ENCODE measurements at places on chromosomes 12 and 14.

GRCh38 chr12:122322501-122322900, 56.2 kb upstream of the VPS33A start:
- no peak for DNase-seq

DNA sequence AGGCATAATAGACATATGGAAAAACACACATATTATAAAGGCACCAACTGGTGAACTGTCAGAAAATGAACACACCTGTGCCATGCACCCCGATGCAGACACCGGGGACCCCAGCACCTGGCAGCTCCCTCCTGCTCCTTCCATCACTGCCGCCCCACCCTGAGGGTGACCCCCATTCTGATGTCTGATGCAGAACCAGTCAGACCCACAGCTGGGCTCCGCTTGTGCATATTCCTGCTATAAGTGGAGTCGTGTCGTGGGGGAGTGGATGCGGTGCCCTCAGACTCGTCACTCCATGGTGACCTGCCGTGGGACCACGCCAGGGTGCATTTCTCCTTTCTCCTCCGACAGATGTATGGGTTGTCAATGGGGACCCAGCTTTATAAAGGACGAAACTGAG, 45.7 kb upstream of the MEG3 start:
- DNase-seq = no peak

- no peak for DNase-seq
Measured at GRCh38 chr12:63179224-63179623, 28.2 kb upstream of the AVPR1A start.

DNA sequence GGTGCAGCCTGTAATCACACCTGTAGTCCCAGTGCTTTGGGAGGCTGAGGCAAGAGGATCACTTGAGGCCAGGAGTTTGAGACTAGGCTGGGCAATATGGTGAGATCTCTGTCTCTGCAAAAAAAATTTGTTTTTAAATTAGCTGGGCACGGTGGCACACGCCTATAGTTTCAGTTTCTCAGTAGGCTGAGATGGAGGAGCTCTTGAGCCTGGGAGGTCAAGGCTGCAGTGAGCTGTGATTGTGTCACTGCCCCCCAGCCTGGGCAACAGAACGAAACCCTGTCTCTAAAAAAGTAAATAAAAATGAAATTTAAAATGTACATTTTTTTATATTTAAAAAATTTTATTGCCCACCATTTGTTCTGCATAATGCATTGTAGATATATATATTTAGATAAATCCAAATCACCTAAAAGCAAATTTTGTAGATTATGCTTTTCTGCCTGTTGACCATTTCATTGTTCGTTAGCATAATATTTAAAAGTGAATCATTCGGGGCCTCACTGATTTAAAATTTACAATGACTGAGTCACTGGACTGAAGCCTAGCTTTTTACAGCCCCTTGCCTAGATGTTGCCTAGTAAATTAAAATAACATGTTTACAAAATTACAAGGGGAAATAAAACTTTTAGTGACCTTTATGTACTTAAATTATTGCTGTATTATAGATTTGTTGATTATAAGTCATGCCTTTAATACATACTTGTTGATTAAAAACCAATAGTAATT, 87.9 kb downstream of the USP15 start:
- no peak for DNase-seq
